A549 treated with Mapracorat at 1 μM for 4 hours (cell line): ENCODE measurements at places on chromosomes 1 and 21. TPM values are rescaled to one million over a fixed set of nuclear protein-coding genes. Genes with fewer than 3 reads are reported as not detected.

OR2L3 gene
- not detected in 5 replicates for total RNA-seq

ANKRD65 gene
- total RNA-seq: 0.07 to 0.19 TPM in 2 of 5 replicates, not detected in the others

BCAR3 gene
- 70.4 to 87.4 TPM (median 78.8 TPM) in 5 replicates for total RNA-seq

MYOM3 gene
- total RNA-seq: 6.2 to 8.2 TPM (median 6.6 TPM) in 5 replicates

NBPF6 gene
- total RNA-seq: 0.15 TPM in 1 of 5 replicates, not detected in the others
